ENCODE measurements at places on chromosomes 5 and 9. TPM values are rescaled to one million over a fixed set of nuclear protein-coding genes. Genes with fewer than 3 reads are reported as not detected.

GRCh38 chr5:37308793-37309192 is 59.6 kb upstream of the CPLANE1 start:
- peaks cover 8% of the 10 kb centered on the region for H3K36me3 ChIP-seq
- no peak overlapping the region for H3K4me3 ChIP-seq

DNA sequence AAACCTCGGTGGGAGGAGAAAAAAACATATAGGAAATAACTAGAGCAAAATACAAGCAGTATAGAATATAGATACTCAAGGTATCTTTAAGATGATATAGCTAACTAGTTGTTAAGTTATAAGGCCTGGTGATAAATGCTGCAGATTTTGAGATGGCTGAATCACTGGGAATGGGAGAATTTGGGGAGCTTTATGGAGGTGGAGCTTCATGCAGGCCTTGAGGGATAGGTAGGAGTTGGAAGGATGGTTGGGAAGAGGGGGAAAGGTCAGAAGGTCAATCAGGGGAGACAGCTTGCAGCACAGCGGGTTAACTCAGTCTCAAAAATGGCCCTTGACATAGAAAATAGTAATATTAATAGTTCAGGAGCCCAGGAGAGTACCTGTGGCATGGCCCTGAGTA is 34.8 kb downstream of the RAI14 start:
- peaks cover 6% of the 10 kb centered on the region for H3K4me1 ChIP-seq
- DNase-seq, result no peak
- no peak overlapping the region for H3K27ac ChIP-seq
- H3K4me3 ChIP-seq, result no peak overlapping the region
- H3K36me3 ChIP-seq, result peaks cover 7% of the 10 kb centered on the region
- no peaks in the 10 kb centered on the region for H3K27me3 ChIP-seq

Gene TLN1
- total RNA-seq, result 214 TPM

Gene IFNB1
- total RNA-seq, result 0.17 TPM

Gene FUT7
- total RNA-seq, result not detected

Gene SHISAL2B
- not detected for total RNA-seq

Gene TAF11L9
- not detected for total RNA-seq
